Activated CD8-positive, alpha-beta memory T cell treated with anti-CD3 and anti-CD28 coated beads, Interleukin-2, amount 10 ng/mL, durations not matched to agents 7 days and 5 days (primary cell): ENCODE measurements at places on chromosomes 12 and 14. TPM values are rescaled to one million over a fixed set of nuclear protein-coding genes. Genes with fewer than 3 reads are reported as not detected.

- no peak overlapping the region for H3K27ac ChIP-seq
- no peaks in the 10 kb centered on the region for H3K36me3 ChIP-seq
- no peak overlapping the region for H3K4me3 ChIP-seq
- H3K27me3 ChIP-seq, result peaks cover 15% of the 10 kb centered on the region
- H3K4me1 ChIP-seq, result no peaks in the 10 kb centered on the region
Observed at GRCh38 chr12:25301798-25302197, 51.1 kb upstream of the KRAS start.

- H3K27ac ChIP-seq, result no peak overlapping the region
- no peak for DNase-seq
- H3K36me3 ChIP-seq, result no peaks in the 10 kb centered on the region
- H3K4me3 ChIP-seq, result no peak overlapping the region
- no peaks in the 10 kb centered on the region for H3K4me1 ChIP-seq
- H3K27me3 ChIP-seq, result no peaks in the 10 kb centered on the region
Observed at GRCh38 chr12:123960029-123960735, 12.4 kb downstream of the CCDC92 start.

GRCh38 chr12:111993292-111994150, 19.4 kb downstream of the TMEM116 start:
- H3K36me3 ChIP-seq, result peaks cover 25% of the 10 kb centered on the region
- peaks cover 54% of the 10 kb centered on the region for H3K4me1 ChIP-seq
- no peaks in the 10 kb centered on the region for H3K27me3 ChIP-seq
- H3K27ac ChIP-seq, result peak overlapping the region; percentile 86

GRCh38 chr12:27162229-27162537, 79.8 kb upstream of the C12orf71 start:
- no peak overlapping the region for H3K4me3 ChIP-seq
- H3K27me3 ChIP-seq, result no peaks in the 10 kb centered on the region
- no peak for DNase-seq
- no peak overlapping the region for H3K27ac ChIP-seq
- H3K36me3 ChIP-seq, result no peaks in the 10 kb centered on the region

GRCh38 chr14:96748362-96748761, 48.8 kb upstream of the VRK1 start:
- DNase-seq, result no peak
- no peaks in the 10 kb centered on the region for H3K4me1 ChIP-seq
- H3K27ac ChIP-seq, result no peak overlapping the region
- H3K36me3 ChIP-seq, result no peaks in the 10 kb centered on the region

- DNase-seq, result no peak
- H3K27ac ChIP-seq, result no peak overlapping the region
- peaks cover 48% of the 10 kb centered on the region for H3K36me3 ChIP-seq
- no peaks in the 10 kb centered on the region for H3K27me3 ChIP-seq
- H3K4me1 ChIP-seq, result peaks cover 7% of the 10 kb centered on the region
- H3K4me3 ChIP-seq, result no peak overlapping the region
Observed at GRCh38 chr12:110029290-110029815, 19.0 kb downstream of the C12orf76 start.

GRCh38 chr12:3317481-3317815, 173.6 kb upstream of the PRMT8 start:
- no peak for DNase-seq
- no peak overlapping the region for H3K4me3 ChIP-seq
- peaks cover 8% of the 10 kb centered on the region for H3K27me3 ChIP-seq
- no peaks in the 10 kb centered on the region for H3K4me1 ChIP-seq
- H3K36me3 ChIP-seq, result no peaks in the 10 kb centered on the region

Gene DNAJC22
- not detected for total RNA-seq
